NCI-H1048 (cell line): ENCODE measurements at places on chromosomes 11 and 22.

GRCh38 chr11:44883277-44883676 lies 67.4 kb downstream of the TP53I11 start:
- no peak for DNase-seq

- DNase-seq = no peak
Observed at GRCh38 chr11:134155946-134156865, 67.6 kb downstream of the NCAPD3 start.

DNA sequence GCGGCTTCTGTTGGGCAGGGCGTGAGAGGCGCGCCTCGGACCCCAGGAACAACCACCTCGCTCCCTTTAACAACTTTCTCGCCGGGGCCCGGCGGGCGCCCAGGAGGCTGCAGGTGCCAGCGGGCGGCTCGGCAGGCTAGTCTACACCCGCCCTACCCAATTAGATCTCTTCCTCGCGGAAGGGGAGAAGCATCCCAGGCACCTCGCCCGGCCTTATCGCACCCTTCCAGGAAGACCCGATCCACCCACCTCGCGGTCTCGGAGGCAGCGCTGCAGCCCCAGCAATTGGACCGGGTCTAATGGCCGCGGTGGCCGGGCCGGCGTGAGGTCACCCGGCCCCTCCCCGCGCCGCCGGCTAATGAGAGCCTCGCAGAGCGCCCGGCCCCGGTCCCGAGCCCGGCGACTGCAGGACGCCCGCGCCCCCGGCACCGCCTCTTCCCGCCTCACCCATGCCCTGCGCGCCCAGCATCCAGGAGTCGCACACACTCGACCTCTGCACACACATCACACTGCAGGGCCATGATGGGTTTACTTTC lies at the start of gene PLAAT3:
TSS of gene PLAAT3 (minus strand) at position 298 of the 536 bp plus-strand sequence. CDS start 419 bp downstream, outside the sequence.
- DNase-seq = no peak

DNA sequence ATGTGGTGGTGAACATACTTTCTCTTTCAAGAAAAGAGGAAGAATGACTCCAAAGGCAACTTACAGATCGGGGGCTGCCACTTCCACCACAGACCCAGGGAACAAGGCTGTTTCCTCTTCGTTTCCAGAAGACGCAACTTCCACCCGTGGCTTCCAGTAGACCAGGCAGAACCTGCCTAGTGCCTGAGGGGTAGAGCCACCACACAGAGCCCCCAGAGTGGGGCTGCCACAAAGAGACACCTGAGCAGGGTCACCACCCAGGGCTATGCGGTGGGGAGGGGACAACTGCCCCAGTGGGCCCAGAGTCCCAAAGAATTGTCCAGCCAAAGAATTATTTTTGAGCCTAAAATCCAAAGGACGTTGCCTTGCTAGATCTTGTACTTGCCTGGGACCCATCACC lies 16.7 kb upstream of the PHF21B start:
- no peak for DNase-seq

DNA sequence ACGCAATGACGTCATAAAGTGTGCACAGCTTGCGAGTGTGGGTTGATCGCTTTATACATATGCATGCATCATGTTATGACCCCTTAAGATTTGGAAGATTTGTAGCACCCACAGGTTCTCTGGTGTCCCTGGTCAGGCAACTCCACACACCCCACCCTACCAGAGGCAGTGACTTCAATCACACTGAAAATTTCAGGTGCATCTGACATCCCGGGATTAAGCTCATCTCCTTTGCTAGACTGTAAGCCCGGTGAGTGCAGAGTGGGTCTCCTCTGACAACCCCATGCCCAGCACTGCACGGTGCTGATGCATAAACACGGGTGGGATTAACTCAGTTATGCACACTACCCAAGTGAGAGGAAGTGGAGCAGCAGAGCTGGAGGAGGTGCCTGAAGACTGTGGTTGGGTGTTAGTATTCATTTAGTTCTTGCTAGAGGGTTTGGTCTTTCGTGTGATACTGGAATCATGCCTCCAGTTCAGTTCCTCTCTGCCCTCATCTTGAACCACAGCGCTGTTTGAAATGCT lies 6.5 kb downstream of the ARSA start:
- DNase-seq = no peak

- no peak for DNase-seq
Observed at GRCh38 chr22:26768156-26768515, 110.7 kb downstream of the MIAT start.

DNA sequence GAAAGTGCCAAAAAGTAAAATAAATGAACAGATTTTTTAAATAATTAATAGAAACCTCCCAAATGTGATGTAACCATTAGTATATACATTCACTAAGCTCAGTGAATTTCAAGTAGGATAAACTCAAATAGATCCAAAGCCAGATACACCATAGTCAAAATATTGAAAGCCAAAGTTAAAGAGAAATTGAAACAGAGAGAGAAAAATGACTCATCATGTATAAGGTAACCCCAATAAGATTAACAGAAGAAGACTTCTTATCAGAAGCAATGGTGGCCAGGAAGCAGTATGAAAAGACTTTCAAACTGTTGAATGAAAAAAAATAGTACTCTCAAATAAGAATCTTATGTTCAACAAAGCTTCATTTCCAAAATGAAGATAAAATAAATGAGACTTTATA lies 70.5 kb downstream of the LUZP2 start:
- no peak for DNase-seq
